ENCODE measurements at places on chromosomes 2 and 18.

DNA sequence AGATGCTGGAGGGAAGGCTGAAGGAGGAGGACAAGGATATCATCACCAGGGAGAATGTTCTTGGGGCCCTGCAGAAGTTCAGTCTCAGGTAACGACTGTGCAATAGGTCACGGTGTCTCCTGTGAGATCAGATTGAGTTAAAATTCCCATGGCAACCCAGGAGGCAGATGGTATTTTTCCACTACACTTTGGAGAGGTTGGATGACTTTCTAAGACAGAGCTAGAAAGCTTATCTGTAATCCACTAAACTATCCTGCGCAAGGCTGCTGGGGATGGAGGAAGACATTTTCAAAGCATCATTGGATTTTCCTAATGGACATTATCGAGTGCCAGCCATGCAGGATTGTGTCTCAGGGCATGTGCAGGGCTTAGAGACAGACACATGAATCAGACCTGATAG is 74.6 kb downstream of the ARMC9 start:
- no peak for DNase-seq

DNA sequence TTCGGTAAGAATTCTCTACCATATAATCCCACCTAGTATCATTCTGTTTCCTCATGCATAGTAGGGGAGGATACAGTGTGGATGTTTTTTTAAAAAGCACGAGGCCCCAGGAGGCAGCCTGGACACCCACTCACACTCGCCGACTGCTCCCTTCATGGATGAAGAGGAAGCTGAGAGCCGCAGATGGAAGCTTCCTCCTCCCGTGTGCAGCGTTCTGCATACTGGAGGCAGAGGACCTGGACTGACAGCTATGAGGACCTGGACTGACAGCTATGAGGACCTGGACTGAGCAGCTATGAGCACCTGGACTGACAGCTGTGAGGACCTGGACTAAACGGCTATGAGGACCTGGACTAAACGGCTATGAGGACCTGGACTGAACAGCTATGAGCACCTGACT is 234.4 kb downstream of the NDUFA10 start:
- DNase-seq = no peak

- peak; percentile 36 for DNase-seq
Observed at GRCh38 chr2:119476301-119477112, 44.9 kb downstream of the TMEM37 start.

DNA sequence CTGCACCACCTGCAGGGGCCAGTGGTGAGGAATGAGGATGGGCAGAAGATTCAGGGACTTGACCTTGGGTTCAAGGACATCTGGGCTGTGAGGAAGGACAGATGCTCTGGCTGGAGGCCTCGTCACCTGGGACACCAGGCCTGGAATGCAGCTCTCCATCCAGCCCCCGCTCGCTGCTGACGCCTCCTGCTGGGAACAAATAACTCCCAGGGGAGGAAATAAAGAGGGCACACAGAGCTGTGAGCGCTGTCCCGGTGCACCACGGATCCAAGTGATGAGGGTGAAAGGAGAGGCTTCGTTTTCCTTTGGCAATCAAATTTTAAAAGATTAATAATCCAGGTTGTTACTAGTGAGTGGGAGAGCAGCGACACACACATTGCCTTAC is 368.0 kb upstream of the MYT1L start:
- no peak for DNase-seq

GRCh38 chr18:28792404-28793086 is 615.6 kb upstream of the CDH2 start:
- DNase-seq = no peak

GRCh38 chr18:61743775-61744531 is 148.9 kb downstream of the RNF152 start:
- DNase-seq = no peak

DNA sequence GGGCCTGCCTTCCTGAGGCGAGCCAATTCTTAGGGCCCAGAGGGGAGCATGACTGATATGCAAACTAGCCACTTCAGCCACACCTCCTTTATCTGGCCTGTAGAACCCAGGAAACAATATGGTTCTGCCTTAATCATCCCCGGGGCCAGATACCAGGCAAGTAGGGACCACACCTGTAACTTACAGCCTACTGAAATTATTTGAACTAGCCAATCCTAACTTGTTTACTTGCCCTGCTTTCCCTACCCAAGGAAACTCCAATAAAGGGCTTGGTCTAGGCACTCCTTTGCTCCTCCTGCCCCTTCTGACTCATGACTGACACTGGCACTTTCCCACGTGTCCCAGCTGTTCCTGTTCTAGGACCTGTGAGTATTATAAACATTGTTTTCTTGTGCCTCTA is 57.6 kb downstream of the MYOM1 start:
- no peak for DNase-seq

DNA sequence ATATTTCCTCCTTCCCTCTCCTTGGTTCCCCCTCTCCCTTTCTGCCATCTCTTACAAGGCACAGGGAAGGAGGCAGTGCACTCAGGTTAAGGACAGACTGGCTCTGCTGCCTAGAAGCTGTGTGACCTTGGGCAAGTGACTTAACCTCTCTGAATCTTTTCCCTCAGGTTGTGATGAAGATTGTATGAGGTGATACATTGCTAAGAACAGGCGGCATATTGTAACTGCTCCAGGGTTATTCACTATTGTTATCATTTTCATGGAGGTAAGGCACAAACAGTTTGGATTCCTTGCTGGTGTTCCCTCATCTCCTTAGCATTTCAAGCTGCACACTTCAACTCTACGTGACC is 126.6 kb upstream of the CXCR4 start:
- no peak for DNase-seq

GRCh38 chr2:85213901-85214512 is 80.8 kb downstream of the TCF7L1 start:
- DNase-seq = no peak

DNA sequence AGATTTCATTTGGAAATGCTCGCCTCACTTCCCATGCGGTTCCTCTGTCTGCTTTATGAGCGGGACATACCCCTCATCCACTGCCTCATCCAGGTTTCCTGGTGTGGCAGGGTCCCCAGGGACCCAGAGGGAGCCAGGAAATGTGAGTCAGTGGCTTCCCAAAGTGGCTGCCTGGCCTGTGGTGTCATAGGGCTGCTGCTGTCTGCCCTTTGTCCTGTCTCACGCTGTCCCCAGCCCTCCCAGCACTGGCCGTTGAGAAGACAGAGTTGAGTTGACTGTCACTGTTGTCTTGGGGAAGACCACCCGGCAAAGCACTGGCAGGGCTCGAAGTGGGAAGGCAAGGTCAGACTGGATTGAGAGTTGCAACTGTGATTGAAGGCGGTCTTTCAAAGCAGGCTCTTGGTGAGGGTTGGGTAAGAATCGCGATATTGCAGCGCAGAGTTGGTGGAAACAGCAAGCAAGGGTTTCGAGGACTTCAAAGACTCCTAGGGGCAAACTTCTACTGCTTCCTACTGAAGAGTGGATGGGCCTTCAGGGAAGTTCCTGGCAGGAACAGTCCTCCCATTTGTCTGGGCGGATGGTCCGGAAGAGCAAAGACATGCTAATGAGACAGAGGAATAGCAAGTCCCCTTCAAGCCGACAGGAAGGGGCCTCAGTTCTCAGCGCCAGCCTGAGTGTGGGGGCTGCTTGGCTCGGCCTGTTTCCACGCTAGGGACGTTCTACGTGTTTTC is 33.9 kb downstream of the RAB31 start:
- DNase-seq = no peak

GRCh38 chr2:128159437-128159836 is 68.4 kb downstream of the UGGT1 start:
- DNase-seq = no peak

DNA sequence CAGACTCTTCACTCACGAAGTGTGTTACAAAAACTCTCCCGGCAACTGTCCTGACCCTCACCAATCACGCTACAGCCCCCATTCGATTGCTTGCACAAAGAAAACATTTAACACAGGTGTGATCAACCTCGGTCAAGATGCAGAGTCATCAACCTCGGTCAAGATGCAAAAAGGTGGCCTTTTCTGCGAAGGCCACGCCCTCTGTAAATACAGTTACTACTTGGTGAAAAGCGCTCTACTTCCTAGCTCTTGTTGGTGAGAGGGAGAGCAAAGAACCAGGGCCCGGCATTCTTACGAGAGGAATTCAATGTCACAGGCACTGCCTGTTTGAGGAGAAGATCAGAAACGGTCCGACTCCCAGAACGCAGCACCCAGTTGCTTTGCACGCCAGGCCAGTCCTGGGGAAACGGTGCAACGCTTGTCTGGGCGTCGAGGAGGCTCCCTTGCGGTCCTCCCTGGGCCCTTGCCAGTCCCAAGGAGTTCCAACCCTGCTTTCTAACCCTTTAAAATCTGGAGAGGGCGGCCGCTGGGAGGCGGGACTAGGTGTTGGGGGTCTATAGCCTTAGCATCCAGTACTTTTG is 1.9 kb downstream of the PIEZO2 start:
- no peak for DNase-seq

DNA sequence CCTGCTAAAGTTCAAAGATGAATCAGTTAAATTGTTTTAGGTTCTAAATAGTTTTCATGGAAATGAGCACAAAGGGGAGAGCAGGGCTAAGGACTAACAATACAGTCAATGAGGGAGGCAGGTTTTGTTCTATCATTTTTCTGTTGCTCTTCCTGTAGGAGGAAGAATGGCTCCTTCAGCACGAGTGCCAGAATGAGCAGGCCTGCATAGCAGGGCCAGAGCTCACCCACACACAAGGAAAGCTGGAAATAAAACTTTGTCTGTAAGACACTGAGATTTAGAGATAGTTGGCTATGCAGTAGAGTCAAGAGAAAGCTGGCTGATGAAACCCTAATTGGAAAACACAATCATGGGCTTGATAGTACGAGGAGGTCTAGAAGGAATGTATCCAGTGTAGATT is 313.3 kb downstream of the MBD2 start:
- DNase-seq = no peak

DNA sequence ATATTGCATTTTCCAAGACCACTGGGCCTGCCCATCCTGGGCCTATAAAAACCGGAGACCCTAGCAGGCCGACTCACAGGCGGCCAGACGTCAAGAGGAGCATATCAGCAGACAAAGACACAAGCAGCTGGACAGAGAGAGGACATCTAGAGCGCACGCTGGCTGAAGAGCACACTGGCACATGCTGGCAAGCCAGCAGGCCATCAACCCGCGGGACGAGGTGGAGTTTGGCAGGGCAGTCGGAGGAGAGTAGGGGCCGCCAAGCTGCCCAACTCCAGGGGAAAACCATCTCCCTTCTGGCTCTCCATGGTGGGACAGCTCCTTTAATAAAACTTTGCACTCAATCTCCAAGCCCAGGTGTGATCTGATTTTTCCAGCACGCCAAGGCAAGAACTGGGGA is 36.6 kb upstream of the RAB27B start:
- no peak for DNase-seq

- no peak for DNase-seq
Observed at GRCh38 chr2:74314107-74314506, 29.1 kb downstream of the SLC4A5 start.

DNA sequence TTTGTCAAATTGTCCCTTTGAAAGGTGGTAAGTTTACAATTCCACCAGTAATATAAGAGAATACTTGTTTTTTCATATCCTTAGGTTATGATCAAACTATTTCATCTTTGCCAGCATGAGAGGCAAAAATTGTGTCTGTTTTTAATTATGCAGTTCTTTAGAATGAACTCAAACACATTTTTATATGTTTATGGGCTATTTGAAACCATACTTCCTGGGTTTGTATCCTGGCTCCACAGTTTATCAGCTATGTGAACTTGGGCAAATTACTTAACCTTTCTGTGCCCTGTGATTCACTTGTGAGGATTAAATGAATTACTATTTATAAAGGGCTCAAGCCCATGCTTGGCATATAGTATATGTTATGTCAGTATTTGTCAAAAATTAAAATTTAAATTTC is 109.4 kb downstream of the TANC1 start:
- DNase-seq = no peak

DNA sequence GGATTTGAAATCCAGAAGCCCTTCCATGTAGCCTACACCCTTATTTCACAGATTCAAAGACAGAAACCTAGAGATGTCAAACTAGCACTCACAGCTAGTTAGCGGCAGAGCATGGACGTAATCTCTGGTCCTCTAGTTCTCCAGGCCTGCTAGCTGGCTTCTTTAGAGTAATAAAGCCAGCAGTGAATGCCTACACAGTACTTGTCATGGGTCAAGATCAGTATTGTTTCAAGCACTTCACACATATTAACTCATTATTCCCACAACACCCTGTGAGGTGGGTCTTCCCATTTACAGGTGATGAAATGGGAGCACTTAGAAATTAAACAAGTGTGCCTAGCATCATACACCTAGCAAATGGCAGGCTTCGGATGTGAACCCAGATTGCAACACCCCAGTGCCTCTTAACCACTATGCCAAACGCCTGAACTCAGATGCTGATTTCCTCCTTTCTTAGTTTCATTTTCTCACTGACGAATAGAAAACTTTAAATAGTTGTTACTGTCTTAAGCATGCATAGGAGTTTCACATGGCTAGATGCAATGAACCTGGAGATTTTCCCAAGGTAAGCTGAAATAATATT is 14.5 kb upstream of the ZBTB14 start:
- no peak for DNase-seq

- no peak for DNase-seq
Observed at GRCh38 chr18:57649556-57650500, 28.2 kb upstream of the NARS1 start.

GRCh38 chr18:50509012-50509411 is 50.9 kb upstream of the MAPK4 start:
- DNase-seq = no peak

- no peak for DNase-seq
Observed at GRCh38 chr2:127039387-127040031, 67.4 kb downstream of the BIN1 start.

- DNase-seq = no peak
Observed at GRCh38 chr18:79940126-79940813, 11.2 kb downstream of the SLC66A2 start.

- DNase-seq = no peak
Observed at GRCh38 chr2:203551778-203552177, 16.7 kb upstream of the RAPH1 start.

- no peak for DNase-seq
Observed at GRCh38 chr2:239829326-239829725, 195.8 kb downstream of the NDUFA10 start.

DNA sequence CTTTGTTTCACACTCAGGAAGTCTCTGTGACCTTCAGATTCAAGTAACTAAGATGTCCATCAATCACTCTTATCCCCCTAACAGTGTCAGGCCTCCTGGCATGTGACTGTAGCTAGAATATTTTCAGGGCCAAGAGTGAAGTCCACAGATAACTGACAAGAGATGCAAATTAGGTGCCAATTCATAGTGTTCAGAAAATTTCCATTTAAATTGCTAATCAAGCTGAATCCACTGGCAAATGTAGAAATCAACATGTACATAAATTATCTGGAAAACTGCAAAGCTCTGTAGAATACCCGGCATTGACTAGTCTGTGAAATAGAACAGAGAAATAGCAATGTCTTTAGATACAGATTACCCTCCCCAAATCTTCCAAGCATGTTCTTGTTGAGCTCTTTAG is 38.6 kb upstream of the ARL4C start:
- no peak for DNase-seq

DNA sequence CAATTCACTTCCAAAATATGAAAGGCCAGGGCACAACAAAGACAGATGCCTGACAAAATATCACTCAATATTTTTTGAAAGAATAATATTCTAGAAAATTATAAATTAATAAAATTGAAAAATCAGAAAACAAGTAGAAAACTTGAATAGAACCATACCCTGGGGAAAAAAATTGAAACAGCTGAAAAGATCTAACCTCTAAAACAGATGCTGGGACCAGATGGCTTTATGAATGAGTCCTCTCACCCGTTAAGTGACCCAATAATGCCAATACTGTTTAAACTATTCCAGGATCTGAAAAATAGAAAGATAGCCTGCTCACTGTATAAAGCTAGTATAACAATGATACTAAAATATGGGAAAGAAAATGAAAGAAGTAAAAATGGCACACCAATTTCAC is 322.3 kb upstream of the VWC2L start:
- no peak for DNase-seq

- DNase-seq = no peak
Observed at GRCh38 chr18:8868779-8869415, 163.5 kb downstream of the MTCL1 start.
